Prostate gland (tissue), 2 donors: ENCODE measurements at places on chromosomes 2 and 18. TPM values are rescaled to one million over a fixed set of nuclear protein-coding genes. Genes with fewer than 3 reads are reported as not detected.

The SCYGR4 gene
- total RNA-seq, result not detected

- no peaks in the 10 kb centered on the region for H3K36me3 ChIP-seq
- no peaks in the 10 kb centered on the region for H3K27me3 ChIP-seq
- H3K4me3 ChIP-seq, result no peak overlapping the region
- no peak for DNase-seq
- no peaks in the 10 kb centered on the region for H3K4me1 ChIP-seq
These were observed 70.7 kb downstream of the TANK start for GRCh38 chr2:161230959-161231358.

DNA sequence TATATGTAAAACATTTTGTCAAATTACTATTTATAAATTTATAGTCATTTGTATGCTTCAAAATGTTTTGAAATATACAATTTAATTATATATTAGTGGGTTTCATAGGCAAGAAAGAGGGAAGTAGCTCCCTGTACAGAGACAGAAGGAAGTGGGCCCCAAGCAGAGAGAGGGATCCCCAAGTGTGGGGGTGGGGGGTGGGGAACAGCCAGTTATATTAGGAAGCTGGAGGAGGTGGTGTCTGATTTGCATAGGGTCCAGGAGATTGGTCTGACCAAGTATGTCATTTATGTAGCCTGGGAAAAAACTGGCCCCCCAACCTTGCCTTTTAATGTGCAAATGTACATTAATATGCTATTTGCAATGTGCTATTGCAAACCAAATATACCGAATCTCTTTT, 76.5 kb upstream of the ZSWIM2 start:
- H3K27ac ChIP-seq, result no peak overlapping the region
- H3K4me1 ChIP-seq, result no peaks in the 10 kb centered on the region
- H3K27me3 ChIP-seq, result no peaks in the 10 kb centered on the region
- no peaks in the 10 kb centered on the region for H3K36me3 ChIP-seq

The ABCB11 gene
- not detected for total RNA-seq

DNA sequence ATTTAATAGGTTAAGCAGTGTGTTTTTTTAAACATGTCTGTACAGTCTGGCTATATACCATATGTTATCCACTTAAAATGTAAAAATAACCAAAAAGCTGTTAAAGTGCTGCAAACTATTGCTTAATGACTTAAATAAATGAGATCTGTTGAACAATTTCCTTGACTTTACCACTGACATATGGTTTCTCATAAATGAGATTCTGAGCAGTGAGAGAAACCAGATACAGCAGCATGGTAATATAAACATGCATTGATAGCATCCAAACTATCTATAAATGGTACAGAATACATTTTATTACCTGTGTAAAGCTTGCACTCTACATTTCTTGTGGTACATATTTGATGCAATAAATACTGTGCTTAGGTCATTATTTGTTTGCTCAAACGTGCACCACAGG, 36.3 kb upstream of the TTC21B start:
- no peaks in the 10 kb centered on the region for H3K36me3 ChIP-seq
- no peaks in the 10 kb centered on the region for H3K4me1 ChIP-seq
- no peak overlapping the region for H3K27ac ChIP-seq
- no peak for DNase-seq
- H3K4me3 ChIP-seq, result no peak overlapping the region
- no peaks in the 10 kb centered on the region for H3K27me3 ChIP-seq

- DNase-seq, result no peak
- no peak overlapping the region for H3K4me3 ChIP-seq
- no peaks in the 10 kb centered on the region for H3K36me3 ChIP-seq
- peaks cover 2% of the 10 kb centered on the region for H3K4me1 ChIP-seq
- no peaks in the 10 kb centered on the region for H3K27me3 ChIP-seq
- H3K27ac ChIP-seq, result no peak overlapping the region
These were observed 89.1 kb downstream of the POLR1A start for GRCh38 chr2:86016581-86016980.

The SULT1C4 gene
- not detected for total RNA-seq

GRCh38 chr2:19559596-19560240, 201.3 kb upstream of the OSR1 start:
- H3K36me3 ChIP-seq, result no peaks in the 10 kb centered on the region
- H3K27me3 ChIP-seq, result no peaks in the 10 kb centered on the region
- no peak for DNase-seq
- H3K27ac ChIP-seq, result no peak overlapping the region

- H3K27me3 ChIP-seq, result peaks cover 3% of the 10 kb centered on the region
- H3K36me3 ChIP-seq, result no peaks in the 10 kb centered on the region
- no peak overlapping the region for H3K27ac ChIP-seq
- peak overlapping the region; percentile 6 for H3K4me3 ChIP-seq
- no peak for DNase-seq
These were observed 650.5 kb downstream of the GALR1 start for GRCh38 chr18:77899972-77900754.

The RAPGEF4 gene
- total RNA-seq, result 7.3 TPM

DNA sequence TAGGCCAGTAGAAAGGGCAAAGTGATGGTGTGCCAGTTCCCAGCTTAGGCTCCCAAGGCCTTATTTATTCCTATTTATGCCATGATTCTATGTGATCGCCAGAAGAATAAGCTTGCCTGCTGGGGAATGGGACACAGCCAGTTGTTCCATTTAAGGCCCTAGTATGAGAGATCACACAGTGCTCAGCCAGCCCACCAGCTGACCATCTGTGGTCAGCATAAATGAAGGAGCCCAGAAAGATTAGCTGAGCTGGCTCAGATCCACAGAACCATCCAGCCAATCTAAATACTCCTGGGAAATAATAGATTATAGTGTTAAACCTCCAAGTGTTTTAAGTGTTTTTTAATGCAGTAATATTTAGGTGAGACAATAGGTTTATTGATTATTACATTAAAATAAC, 12.6 kb upstream of the L3MBTL4 start:
- no peak overlapping the region for H3K27ac ChIP-seq
- no peak for DNase-seq
- H3K36me3 ChIP-seq, result no peaks in the 10 kb centered on the region
- H3K4me3 ChIP-seq, result no peak overlapping the region
- no peaks in the 10 kb centered on the region for H3K27me3 ChIP-seq

The MDH1B gene
- 6.2 TPM for total RNA-seq

The DYSF gene
- 9.4 TPM for total RNA-seq

- H3K27ac ChIP-seq, result no peak overlapping the region
- no peak for DNase-seq
- H3K36me3 ChIP-seq, result no peaks in the 10 kb centered on the region
- H3K27me3 ChIP-seq, result no peaks in the 10 kb centered on the region
- H3K4me3 ChIP-seq, result no peak overlapping the region
- no peaks in the 10 kb centered on the region for H3K4me1 ChIP-seq
These were observed 247.6 kb downstream of the RPRM start for GRCh38 chr2:153230977-153231376.

DNA sequence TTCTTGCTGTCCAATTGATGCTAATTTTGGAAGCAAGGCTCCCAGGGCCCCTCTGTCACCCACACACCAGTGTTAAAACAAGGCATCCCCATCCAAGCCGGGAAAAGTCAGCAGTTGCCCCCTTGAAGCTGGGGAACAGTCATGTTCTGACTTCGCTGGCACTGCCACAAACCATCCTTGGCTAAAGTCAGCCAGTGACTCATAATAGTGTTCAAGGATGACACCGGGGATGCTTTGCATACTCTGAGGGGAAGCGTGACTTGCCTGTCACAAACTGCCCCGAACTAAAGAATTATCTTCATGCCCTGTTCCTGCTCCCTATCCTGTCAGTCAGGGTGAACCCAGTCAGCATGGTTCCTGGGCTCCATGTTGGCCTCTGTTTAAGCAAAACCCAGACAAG, 37.0 kb downstream of the TGFA start:
- no peaks in the 10 kb centered on the region for H3K36me3 ChIP-seq
- H3K27me3 ChIP-seq, result no peaks in the 10 kb centered on the region
- DNase-seq, result no peak
- no peak overlapping the region for H3K4me3 ChIP-seq
- H3K27ac ChIP-seq, result no peak overlapping the region

- H3K36me3 ChIP-seq, result no peaks in the 10 kb centered on the region
- no peaks in the 10 kb centered on the region for H3K27me3 ChIP-seq
- no peaks in the 10 kb centered on the region for H3K4me1 ChIP-seq
These were observed 184.0 kb downstream of the SEPTIN10 start for GRCh38 chr2:109429567-109430328.

GRCh38 chr2:69188182-69188900, 175.4 kb downstream of the ANTXR1 start:
- no peaks in the 10 kb centered on the region for H3K27me3 ChIP-seq
- H3K27ac ChIP-seq, result no peak overlapping the region
- H3K4me3 ChIP-seq, result no peak overlapping the region
- H3K4me1 ChIP-seq, result peaks cover 6% of the 10 kb centered on the region

- no peaks in the 10 kb centered on the region for H3K27me3 ChIP-seq
- no peak overlapping the region for H3K4me3 ChIP-seq
- no peak overlapping the region for H3K27ac ChIP-seq
- no peaks in the 10 kb centered on the region for H3K4me1 ChIP-seq
- DNase-seq, result no peak
- no peaks in the 10 kb centered on the region for H3K36me3 ChIP-seq
These were observed 37.8 kb downstream of the CYP26B1 start for GRCh38 chr2:72109904-72110303.

GRCh38 chr18:59200787-59201186, 19.2 kb upstream of the GRP start:
- H3K4me1 ChIP-seq, result no peaks in the 10 kb centered on the region
- H3K4me3 ChIP-seq, result no peak overlapping the region
- no peak overlapping the region for H3K27ac ChIP-seq
- DNase-seq, result no peak

The ZBTB14 gene
- total RNA-seq, result 14.8 TPM

GRCh38 chr18:45168866-45169600, 446.2 kb upstream of the SLC14A2 start:
- H3K27ac ChIP-seq, result no peak overlapping the region
- no peaks in the 10 kb centered on the region for H3K36me3 ChIP-seq
- H3K27me3 ChIP-seq, result no peaks in the 10 kb centered on the region
- DNase-seq, result no peak

DNA sequence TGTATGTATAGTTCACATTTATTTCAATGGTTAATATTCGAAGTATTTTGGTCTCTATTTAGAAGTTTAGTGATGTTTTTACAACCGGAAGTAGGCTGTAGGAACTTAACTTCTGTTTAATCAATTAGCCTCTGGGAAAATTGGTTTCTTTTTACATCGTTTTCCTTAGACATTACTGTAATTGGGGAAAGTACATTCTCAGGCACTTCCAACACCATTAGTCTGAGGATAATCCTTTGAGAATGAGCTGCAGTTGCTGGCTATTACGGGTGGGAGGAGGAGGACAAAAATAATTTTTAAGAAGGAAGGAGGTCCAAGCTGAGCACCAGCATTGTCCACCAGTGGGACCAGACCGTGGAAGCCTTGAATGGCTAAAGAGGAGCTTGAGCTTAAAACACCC, 70.4 kb upstream of the ST3GAL5 start:
- H3K27ac ChIP-seq, result no peak overlapping the region
- H3K4me3 ChIP-seq, result no peak overlapping the region
- no peaks in the 10 kb centered on the region for H3K36me3 ChIP-seq
- DNase-seq, result no peak
- no peaks in the 10 kb centered on the region for H3K4me1 ChIP-seq

- no peaks in the 10 kb centered on the region for H3K27me3 ChIP-seq
- H3K36me3 ChIP-seq, result no peaks in the 10 kb centered on the region
These were observed 608 bp downstream of the PHOSPHO2 start for GRCh38 chr2:169694894-169695260.

GRCh38 chr2:86223927-86224560, 24.8 kb downstream of the MRPL35 start:
- no peaks in the 10 kb centered on the region for H3K36me3 ChIP-seq
- H3K27ac ChIP-seq, result peak overlapping the region; percentile 45
- H3K27me3 ChIP-seq, result no peaks in the 10 kb centered on the region

GRCh38 chr2:157911750-157912149, 35.6 kb upstream of the ACVR1 start:
- no peak for DNase-seq
- H3K27me3 ChIP-seq, result no peaks in the 10 kb centered on the region
- no peak overlapping the region for H3K27ac ChIP-seq
- no peak overlapping the region for H3K4me3 ChIP-seq
- H3K36me3 ChIP-seq, result no peaks in the 10 kb centered on the region

GRCh38 chr2:175630280-175631244, 371.5 kb downstream of the LNPK start:
- H3K4me3 ChIP-seq, result no peak overlapping the region
- no peak overlapping the region for H3K27ac ChIP-seq
- DNase-seq, result no peak
- H3K36me3 ChIP-seq, result no peaks in the 10 kb centered on the region
- no peaks in the 10 kb centered on the region for H3K4me1 ChIP-seq
